ENCODE measurements at places on chromosomes 2 and 18.

DNA sequence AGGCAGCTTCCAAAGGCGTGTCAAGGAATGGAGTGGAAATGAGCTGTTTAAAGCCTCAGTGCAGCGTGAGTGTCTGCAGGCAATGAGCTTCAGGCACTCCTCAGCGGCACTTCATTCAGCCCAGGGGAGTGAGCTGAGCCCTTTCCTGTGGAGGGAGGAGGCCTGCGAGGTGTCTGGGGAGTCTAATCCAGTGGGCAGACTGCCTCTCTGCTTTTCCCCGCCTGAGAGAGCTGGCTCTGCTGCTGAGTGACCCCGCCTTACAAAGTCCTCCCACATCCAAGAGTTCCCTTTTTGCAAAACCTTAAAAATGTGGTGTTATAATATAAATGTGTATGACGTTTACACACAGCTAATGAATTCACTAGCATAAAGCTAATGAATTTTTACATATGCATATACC lies 7.0 kb upstream of the LDLRAD4 start:
- DNase-seq = no peak

- no peak for DNase-seq
These were observed 189.9 kb downstream of the UBE2E3 start for GRCh38 chr2:181170256-181170655.

DNA sequence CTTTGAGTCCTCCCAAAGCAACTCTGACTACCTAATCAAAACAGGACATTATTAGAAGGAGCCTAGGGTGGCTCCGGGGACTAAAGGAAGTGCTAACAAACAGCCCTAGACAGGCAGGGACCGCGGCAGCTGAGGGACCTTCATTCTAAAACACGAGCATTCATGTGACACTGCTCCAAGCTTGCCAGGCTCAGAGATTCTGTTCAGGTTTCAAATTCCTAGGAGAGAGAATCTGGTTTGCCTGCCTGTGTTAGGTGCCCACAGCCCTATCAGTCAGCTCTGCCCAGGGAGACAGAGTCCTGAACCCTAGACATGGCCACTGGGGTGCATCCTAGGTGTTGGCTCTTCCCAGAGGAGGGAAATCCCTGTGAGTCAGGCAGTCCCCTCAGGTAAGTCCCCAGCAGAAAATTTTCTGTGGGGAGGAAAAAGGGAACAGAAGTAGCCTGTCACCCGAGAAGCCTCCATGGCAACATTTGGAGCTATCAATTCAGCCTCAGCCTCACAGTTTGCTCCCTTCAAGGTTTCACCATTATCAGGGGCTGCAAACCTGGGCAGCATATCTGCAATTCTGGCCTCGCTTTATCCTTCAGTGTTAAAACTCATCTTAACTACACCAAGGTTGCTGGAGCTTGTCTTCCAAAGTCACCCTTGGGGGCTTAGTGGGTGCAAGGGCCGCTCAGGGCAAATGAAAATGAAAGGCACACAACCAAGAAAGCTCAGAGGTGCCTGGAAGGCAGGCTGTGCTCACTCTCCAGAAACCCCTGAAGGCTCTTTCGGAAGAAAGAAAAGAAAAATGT lies 28.6 kb downstream of the PCBP1 start:
- DNase-seq = no peak

- DNase-seq = no peak
These were observed 45.1 kb upstream of the SEC11C start for GRCh38 chr18:59094569-59094968.

- no peak for DNase-seq
These were observed 193.2 kb downstream of the CCDC85A start for GRCh38 chr2:56376699-56377665.

GRCh38 chr18:74508366-74508765 lies 12.2 kb downstream of the CNDP2 start:
- no peak for DNase-seq

GRCh38 chr18:39627936-39628335 lies 2062.3 kb upstream of the CELF4 start:
- no peak for DNase-seq

Measured in NCI-H2227 treated with DMSO at 0.1 percent for 48 hours (cell line).